Activated CD4-positive, alpha-beta T cell treated with anti-CD3 and anti-CD28 coated beads for 24 hours (primary cell): ENCODE measurements at places on chromosomes 11 and 22.

- no peak for DNase-seq
These were observed 29.8 kb upstream of the PLET1 start for GRCh38 chr11:112290493-112290850.

- DNase-seq = no peak
These were observed 917 bp downstream of the RPS6KA4 start for GRCh38 chr11:64359712-64360445.

GRCh38 chr22:22893077-22893805 is 5.6 kb downstream of the IGLL5 start:
- DNase-seq = no peak

GRCh38 chr11:128180441-128181087 is 406.8 kb downstream of the ETS1 start:
- DNase-seq = no peak

GRCh38 chr11:125476721-125477120 is 19.3 kb downstream of the FEZ1 start:
- DNase-seq = no peak

- no peak for DNase-seq
These were observed 42.1 kb downstream of the PAMR1 start for GRCh38 chr11:35483131-35483820.

GRCh38 chr11:69203901-69204245 is 48.1 kb downstream of the SMIM38 start:
- no peak for DNase-seq

DNA sequence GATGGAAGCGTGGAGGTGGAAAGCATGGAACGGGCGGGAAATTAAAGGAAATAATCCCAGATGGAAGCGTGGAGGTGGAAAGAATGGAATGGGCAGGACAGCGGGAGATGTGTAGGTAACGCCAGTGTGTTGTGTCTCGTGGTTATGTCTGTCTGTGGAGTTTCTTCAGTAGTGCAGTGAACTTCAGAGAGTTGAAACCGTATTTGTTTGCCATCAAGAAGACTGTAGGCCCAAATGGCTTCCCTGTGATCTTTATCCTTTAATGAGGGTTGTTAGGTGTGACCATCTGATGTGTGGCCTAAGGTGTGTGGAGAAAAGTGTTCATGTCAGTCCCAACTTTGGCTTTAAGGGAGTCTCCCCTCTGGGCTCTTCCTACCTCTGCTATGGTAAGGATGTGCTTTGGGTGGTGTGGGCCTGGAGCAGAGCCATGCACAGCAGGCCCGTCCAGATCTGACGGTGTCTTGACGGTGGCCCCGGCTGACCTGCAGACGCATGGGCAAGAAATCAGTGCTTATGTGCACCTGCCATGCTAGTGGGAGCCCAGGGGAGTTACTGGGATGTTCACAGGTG is 39.6 kb downstream of the AP2A2 start:
- no peak for DNase-seq

DNA sequence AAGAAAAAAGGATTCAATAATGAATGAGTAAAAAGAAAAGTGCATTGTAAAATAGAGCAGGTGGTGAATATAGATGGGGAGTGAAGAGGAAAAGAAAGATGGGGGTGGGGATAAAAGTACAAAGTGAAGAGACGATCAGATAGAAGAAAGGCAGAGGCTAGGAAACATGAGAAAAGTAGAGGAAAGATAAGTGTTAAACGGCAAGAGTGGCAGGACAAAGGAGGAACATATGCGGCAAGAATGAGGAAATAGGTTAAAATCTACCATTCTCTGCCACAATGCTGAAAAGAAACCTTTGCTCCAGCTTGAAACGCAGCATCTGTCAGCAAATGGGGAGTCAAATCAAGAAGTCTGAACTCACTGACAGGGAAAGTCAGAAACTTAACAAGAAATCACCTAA is 6.8 kb downstream of the FUT4 start:
- DNase-seq = no peak

GRCh38 chr22:27785831-27786230 is 15.7 kb downstream of the MN1 start:
- no peak for DNase-seq

DNA sequence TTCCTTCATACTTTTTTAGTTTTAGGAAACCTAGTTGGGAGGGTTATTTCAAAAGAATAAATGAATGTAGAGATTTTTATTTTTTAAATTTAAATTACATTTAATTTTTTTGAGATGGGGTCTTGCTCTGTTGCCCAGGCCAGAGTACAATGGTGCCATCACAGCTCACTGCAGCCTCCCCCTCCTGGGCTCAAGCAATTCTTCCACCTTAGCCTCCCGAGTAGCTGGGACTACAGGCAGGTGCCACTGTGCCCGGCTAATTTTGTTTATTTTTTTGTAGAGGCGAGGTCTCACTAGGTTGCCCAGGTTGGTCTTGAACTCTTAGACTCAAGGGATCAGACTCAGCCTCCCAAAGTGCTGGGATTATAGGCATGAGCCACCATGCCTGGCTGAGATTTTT is 32.6 kb downstream of the ZNRF3 start:
- DNase-seq = no peak

DNA sequence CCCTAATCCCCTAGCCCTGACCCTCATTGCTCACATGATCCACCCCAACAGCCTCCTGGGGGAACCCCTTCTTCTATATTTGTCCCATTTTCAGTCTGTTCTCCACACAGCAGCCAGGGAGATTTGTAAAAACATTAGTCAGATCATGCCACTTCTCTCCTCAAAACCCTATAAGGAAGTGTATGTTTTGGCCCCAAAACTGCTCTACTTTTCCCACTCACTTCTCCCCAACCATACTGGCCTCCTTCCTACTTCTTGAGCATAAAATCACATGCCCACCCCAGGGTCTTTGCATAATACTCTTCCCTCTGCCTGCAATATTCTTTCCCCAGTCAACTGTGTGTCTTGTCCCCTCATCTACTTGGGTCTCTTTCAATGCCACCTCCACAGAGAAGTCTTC is 4.7 kb upstream of the SLC22A12 start:
- DNase-seq = no peak

DNA sequence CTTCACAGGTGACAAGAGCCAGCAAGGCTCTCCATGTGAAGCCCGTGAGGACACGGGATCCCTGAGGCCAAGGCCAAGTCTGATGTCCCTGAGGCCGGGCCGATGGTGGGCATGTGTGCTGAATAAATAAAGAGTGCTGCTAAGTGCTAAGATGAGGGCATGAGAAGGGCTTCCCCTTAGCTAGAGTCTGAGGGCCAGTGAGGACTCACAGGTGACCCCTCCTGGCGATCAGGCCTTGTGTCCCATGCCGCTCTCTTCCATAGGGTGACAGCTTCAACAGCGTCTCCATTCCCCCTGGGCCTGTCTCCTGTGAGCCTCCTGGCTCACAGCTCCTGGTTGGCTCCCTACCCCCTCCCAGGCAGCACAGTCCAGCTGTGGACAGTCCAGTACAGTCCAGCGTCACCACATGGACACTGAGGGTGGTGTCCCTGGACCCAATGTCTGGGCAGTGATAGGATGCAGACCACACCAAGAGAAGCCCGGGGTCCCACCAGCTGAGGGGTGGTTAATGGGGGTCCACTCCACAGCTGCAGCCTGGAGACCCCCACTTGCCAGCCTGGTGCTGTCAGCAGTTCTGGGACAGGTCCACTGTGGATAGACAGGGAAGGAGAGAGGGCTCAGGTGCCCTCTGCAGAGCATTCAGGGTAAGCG is 1033.2 kb downstream of the TBC1D22A start:
- DNase-seq = no peak

DNA sequence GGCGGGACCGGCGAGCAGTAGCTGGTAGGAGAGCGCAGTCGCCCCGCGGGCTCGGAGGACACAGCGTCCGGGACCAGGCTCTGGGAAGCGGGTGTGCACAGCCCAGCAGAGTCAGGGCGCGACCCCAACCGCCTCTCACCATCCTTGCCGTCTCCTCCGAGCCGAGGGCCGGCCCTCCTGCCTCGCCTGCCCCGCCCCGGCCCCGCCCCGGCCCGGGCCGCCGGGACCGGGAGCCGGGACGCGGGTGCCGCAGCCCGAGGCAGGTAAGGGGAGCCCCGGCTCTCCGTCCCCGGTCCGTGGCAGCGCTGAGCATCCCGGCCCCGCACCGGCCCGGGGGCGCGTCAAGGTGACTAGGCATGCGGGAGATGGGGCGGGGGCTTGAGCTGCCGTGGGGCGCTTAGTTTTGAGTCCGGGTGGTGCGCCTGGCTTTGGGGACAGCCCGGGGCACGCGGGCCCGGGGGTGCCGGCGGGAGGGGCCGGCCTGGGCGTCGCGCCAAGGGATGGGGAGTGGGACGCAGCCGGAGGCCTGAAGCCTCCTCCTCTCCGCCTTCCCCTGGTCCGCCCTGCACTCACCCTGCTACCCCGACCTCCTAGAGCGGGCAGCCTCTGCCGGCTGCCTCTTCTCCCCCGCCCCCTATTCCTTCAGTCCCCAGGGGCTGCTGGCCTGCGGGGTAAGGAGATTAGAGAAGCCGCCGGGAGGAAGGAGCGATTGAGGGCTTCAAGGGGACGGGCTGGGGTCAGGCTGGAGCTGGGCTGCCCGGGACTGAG is at the start of gene ABCG4:
TSS of gene ABCG4 (plus strand) at position 35 of the 768 bp plus-strand sequence. CDS start 914 bp downstream, outside the sequence.
- DNase-seq = no peak

DNA sequence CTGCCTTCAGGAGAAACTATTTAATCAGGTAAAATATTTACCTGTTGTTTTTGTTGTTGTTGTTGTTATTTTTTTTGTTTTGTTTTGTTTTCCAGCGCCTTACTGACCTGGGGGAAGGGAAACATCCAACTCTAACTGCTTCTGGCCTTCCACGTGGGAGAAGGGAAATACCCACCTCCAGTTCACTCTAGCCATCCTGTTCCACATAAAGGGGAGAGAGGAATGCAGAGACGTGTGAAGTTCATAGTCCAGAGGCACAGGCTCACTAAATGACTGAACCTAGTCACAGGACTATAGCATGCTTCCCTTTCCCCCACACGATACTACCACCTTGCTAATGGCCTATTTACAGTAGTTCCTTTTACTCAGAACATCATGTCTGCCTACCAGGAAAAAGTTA is 72.4 kb upstream of the VSTM5 start:
- DNase-seq = no peak

GRCh38 chr11:131495423-131495822 is 125.0 kb downstream of the NTM start:
- DNase-seq = no peak

DNA sequence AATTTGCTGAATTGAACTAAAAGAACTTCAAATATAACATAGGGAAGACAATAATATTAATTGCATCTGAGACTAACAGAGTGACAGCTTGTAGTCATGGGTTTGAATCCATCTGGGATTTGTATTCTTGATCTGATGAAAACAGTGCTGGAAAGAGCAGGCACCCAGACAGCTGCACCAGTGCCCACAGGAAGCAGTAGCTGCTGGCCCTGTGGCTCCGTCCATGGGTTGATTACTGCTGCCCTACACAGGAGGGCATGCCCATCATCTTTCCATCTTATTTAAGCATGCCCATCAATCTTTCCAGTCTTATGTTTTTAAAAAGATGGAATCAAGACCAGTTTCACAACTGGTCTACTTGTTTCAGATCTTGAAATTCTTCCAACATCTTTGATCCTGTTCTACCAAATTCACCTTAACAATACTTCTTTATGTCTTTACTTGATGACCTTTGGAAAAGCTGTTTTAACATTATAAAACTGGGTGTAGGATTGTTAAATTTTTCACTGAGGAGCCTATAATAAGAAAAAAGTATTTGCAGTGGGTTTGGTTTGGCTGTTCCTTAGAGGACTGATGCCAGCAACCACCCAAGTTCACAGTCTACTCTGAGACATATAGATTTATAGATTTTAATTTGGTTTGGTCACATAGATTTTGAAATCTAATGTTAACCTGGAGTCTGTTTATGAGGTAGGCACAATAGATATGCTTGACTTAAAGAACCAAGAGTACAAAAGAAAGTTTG is 761 bp upstream of the NXPE4 start:
- no peak for DNase-seq

DNA sequence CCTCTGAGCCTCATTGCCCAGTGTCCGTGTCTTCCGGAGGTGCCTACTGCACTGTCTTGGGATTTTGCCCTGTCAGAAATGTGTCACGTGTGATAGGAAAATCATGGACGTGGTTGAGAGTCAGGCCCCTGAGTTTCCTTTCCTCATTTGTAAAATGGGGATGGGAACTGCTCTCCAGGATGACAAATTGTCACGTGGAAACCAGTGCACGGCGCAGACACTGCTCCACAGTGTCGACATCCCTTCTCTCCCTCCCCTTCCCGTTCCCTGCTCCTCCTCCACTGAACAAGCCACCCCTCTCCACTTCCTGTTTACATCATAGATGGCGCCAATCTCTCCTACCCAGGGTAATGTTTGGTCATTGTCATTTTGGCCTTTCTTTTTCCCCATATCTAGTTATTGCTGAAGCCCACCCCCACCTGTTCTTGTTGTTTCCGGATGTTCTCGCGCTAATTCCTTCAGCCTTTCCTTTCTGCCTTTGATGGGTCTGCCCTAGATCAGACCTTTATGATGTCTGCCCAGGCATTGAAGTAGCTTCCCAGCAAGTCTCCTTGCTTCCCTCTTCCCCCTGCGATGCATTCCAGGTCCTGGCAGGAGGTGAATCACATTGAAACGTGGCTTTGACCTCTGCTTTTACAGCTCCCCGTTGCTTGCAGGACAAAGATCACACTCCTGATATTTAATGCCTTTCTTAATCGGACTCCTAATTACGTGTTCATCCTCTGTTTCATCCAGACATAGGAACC is 91.8 kb downstream of the TBC1D22A start:
- no peak for DNase-seq

- DNase-seq = no peak
These were observed 124.9 kb downstream of the MN1 start for GRCh38 chr22:27676545-27677213.

DNA sequence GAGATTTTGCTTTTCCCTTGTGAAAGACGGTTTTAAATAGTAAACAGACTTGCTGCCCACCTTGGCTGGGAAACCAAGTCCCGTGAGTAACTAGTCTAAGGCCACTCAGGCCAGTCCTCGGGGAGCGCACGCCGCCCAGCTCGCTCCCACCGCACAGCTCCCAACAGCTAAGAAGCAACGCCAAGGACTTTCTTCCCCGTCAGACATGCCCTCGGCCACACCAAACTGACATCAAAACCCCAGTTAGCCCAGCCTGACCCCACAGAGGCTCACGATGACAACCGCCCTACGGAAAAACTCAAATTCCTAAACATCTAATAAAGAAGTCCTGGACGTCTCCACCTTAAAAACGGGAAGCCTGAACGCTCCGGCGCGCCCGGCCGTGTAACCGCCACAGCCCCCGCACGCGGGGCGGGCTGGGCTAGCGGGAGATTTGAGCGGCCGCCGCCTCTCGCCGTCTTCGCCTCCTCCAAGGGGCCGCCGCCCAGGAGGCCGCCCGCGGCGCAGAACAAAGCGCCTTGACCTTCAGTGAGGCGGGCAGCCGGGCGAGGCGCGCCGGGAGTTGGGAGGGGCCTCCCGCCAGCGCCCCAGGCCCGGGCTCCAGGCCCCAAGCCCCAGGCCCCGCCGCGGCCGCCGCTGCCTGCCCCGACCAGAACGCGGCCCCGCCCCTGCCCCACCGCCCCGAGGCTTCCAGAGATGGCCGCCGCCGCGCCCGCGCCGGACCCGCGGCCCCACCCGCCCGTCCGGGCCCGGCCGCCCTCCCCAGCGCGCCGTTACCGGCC is 486 bp downstream of the NAP1L4 start:
- peak; percentile 29 for DNase-seq

GRCh38 chr11:57427727-57428082 is 784 bp upstream of the SLC43A3 start:
- no peak for DNase-seq

- DNase-seq = no peak
These were observed 38.4 kb upstream of the HORMAD2 start for GRCh38 chr22:30041881-30042280.
